Naive thymus-derived CD4-positive, alpha-beta T cell (primary cell): ENCODE measurements at places on chromosomes 16 and 17. TPM values are rescaled to one million over a fixed set of nuclear protein-coding genes. Genes with fewer than 3 reads are reported as not detected.

DNA sequence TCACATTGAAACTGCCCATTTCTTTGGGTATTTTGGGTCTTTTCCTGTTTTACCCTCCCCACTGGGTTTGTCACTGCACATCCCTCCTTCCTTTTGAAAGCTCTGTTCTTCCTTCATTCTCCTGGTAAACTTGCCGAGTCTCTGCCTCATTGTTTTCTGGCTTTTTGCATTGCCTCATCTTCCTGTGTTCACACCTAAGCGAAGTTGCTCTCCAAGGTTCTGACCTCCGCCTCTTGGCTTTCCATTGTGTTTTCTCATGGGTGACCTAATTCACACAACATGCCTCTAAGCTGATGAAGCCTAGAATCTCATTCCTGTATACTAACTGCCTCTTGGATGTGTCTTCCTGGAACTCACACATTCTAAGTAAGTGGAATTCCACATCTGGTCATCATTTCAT lies 1096.1 kb upstream of the EEF2KMT start:
- no peaks in the 10 kb centered on the region for H3K36me3 ChIP-seq
- H3K27me3 ChIP-seq: no peaks in the 10 kb centered on the region
- no peak for DNase-seq
- H3K27ac ChIP-seq: no peak overlapping the region
- no peaks in the 10 kb centered on the region for H3K4me1 ChIP-seq
- no peak overlapping the region for H3K4me3 ChIP-seq

- H3K27ac ChIP-seq: peak overlapping the region; percentile 37
- peak; percentile 33 for DNase-seq
- peaks cover 69% of the 10 kb centered on the region for H3K4me1 ChIP-seq
- H3K36me3 ChIP-seq: no peaks in the 10 kb centered on the region
- H3K4me3 ChIP-seq: peak overlapping the region; percentile 28
These were observed 3.3 kb downstream of the PGS1 start for GRCh38 chr17:78381601-78382232.

DNA sequence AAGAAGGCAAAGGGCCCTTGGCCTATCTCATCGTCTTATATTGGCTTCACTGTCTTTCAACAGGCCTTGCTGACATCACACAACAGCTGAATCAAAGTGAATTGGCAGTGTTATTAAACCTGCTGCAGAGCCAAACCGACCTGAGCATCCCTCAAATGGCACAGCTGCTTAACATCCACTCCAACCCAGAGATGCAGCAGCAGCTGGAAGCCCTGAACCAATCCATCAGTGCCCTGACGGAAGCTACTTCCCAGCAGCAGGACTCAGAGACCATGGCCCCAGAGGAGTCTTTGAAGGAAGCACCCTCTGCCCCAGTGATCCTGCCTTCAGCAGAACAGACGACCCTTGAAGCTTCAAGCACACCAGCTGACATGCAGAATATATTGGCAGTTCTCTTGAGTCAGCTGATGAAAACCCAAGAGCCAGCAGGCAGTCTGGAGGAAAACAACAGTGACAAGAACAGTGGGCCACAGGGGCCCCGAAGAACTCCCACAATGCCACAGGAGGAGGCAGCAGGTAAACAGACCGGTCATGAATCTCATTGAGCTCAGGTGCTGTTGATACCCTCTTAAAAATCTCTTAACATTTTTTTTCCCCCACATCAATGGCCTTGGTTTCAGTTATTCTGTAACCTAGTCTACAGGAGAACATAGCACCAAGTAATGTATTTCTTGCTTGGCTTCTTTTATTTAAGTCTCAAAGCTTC lies 64.7 kb downstream of the CDK12 start:
- no peak for DNase-seq
- H3K4me1 ChIP-seq: no peaks in the 10 kb centered on the region
- peaks cover 33% of the 10 kb centered on the region for H3K36me3 ChIP-seq
- H3K4me3 ChIP-seq: no peak overlapping the region
- H3K27ac ChIP-seq: no peak overlapping the region

DNA sequence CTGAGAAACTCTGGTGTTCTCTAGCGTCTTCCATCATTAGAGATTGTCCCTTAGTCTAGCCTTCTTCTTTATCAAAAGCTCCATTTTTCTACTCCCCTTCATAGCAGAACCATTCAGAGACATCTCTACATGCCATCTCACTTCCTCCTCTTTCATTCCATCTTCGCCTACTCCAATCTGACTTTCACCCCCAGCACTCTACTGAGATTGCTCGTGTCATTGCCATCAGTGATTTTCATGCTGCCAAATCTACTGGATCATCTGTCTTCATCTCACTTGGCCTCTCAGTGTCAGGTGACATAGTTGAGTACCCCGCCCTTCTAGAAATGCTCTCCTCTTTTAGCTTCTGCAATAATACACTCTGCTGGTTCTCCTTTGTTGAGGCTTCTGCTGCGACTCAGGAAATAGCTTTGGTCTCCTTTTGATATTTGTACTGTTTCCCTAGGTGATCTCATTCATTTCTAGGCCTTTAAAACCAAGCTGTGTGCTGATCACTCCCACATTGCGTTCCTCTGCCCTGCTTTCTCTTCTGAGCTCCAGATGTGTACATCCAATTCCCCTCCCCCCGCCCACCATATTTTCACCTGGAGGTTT lies 119.1 kb downstream of the FTO start:
- H3K4me3 ChIP-seq: no peak overlapping the region
- H3K4me1 ChIP-seq: peaks cover 23% of the 10 kb centered on the region
- peak; percentile 65 for DNase-seq

HOXB3 gene
- total RNA-seq: 7.5 TPM

CCL8 gene
- total RNA-seq: not detected

PRAC2 gene
- not detected for total RNA-seq

SPSB3 gene
- 72.3 TPM for total RNA-seq
